Activated effector memory CD4-positive, alpha-beta T cell treated with Interleukin-2 at 50 U/mL for 16 hours (primary cell): ENCODE measurements at places on chromosomes 3 and 15.

- no peak for DNase-seq
Measured at GRCh38 chr3:100506355-100506754, 13.9 kb downstream of the TMEM45A start.

DNA sequence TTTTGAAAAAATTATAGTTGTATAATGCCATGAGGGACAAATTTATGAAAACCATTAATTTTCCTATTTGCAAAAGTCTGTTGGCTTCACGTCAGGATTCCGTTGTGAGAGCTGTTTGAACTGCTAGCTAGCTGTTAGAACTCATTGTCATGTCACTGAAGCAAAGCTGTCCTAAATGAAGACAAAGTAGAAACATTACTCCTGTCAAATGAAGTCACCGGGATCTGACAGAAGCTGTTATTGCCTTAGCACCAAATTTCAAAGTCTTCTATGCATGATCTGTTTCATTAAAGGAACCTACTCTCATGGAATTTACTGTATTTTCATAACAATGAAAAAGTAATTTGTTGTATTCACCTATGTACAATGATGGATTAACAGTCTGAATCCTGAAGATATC, 479.8 kb downstream of the PLOD2 start:
- DNase-seq, result no peak

DNA sequence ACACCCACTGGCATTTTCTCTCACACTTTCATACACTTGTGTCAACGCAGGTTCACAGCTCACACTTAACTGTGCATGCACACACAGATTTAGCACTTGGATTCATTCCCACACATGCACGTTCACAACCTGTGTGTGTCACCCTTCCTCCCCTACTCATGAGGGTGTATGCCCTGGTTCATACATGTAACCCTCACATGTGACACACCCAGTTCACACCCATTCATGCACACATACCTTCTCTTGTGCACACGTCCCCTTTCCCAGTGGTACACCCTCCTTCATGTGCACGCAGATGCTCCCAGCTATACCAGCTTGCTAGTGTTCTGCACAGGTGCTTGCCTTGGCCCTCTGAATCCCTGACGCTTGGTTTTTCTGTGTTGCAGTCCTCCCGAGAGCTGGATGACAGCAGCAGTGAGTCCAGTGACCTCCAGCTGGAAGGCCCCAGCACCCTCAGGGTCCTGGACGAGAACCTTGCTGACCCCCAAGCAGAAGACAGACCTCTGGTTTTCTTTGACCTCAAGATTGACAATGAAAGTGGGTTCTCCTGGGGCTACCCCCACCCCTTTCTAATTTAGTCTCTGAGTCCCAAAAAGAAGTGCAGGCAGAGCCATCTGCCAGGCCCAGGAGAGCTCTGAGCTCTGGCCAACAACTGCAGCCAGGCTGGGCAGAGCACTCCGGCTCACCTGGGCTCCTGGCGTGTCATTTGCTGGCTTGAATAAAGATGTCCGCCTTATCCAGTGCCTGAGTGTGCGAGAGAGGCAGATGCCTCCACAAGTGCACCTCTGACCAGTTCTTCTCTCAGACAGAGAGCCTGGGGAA, 39.5 kb downstream of the GOLGA6A start:
- DNase-seq, result no peak

DNA sequence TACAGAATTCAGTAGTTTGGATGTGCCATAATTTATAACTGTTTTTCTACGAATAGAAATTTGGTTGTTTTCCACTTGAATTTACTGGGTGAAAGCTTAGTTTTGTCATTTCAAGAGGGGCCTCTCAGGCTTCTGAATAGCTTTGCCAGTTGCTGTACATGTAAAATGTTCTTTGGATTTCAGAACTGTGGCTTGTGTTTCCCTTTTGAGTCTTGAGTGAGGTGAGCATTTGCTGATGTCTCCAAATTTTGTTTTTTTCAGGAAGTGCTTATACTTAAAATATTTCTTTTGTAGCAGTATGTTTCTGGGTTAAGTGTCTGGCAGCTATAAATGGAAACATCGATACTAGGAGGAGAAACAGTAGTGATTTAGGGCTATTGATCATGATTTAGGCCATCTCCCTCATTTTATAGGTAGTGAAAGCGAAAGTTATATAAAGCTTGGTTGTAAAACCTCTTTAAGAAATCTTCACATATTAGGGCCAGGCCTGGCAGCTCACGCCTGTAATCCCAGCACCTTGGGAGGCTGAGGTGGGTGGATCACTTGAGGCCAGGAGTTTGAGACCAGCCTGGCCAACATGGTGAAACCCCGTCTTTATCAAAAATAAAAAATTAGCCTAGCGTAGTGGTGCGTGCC, 9.2 kb upstream of the TRAK1 start:
- no peak for DNase-seq

- no peak for DNase-seq
Measured at GRCh38 chr3:149810846-149811245, 2.2 kb upstream of the RNF13 start.

GRCh38 chr3:191460360-191460759, 603 bp upstream of the PYDC2 start:
- no peak for DNase-seq

DNA sequence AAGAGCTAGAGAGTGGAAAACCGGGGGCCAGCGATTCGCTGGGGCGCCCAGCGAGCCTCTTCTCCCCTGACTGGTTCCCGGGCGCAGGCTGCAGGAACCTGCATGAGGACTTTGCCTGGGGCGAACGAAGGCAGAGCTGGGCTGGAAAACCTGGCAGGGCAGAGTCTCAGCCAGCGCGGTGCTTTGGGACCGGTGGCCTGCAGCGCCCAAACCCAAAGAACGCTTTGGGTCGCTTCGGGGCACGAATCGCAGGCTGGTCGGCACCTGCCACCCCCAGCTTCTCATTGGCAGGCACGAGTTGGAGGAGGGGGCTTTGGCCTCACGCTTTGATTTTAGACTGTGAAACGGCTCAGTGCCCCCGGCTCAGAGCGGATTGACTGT, 3.0 kb downstream of the ONECUT1 start:
- DNase-seq, result no peak

- DNase-seq, result no peak
Measured at GRCh38 chr3:161069511-161070251, 35.5 kb downstream of the B3GALNT1 start.

DNA sequence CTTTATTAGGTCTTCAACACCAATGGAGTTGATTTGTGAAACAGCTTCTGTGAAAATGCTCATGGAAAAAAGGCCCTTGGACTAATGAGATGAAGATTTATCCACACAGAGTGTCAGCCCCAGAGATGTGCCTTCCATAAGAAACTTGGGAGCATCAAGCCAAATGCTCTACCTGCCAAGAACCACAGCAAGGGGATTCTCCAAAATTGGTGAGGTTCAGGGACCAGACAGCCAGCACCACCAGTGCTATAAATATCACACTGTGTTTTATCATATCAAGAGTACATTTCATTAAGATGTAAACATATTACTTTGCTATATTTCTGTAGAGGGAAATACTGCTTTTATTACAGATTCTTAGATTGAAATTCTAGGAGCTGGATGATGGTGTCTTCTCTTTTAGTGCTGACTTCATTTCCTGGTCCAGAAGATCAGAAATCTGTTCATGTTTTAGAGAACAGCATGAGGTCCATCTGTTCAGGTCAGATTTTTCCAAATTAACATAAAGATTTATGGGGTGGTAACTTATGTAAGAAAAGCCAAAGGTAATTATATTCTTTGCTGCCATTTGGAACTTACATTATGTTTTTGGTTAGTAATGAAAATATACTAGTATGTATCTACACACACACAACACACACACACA, 17.7 kb downstream of the SLC35G2 start:
- DNase-seq, result no peak

DNA sequence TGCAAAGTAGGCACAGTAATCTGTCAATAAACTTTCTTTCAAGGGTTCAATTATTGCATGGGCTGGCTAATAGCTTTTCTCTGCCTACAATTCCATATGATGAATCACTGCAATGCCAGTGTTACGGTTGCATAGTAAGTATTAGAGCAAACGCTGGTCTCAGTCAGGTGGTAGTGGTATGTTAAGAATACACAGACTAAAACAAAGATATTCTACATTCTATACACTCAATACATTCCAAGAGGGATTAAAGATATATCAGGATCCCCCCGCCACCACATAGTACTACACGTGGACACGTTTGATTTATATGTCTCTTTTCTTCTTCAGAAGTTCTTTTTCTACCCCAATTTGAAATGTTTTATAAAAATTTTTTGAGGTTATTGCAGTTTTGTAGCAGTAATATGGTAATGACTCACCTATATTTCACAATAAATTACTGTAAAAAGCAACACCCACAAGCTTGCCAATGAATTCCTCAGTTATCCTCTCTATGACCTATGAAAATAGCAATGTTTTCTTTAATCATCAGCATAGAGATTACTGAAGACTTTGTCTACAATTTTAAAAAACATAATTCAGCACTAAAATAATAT, 68.2 kb downstream of the CD200R1L start:
- no peak for DNase-seq

- no peak for DNase-seq
Measured at GRCh38 chr15:79408041-79408440, 24.1 kb upstream of the MINAR1 start.

- DNase-seq, result no peak
Measured at GRCh38 chr3:194276768-194277103, 74.4 kb downstream of the CPN2 start.

GRCh38 chr15:97892167-97892938, 68.2 kb upstream of the ARRDC4 start:
- no peak for DNase-seq

GRCh38 chr3:159929171-159930141, 59.2 kb upstream of the IL12A start:
- no peak for DNase-seq

- DNase-seq, result no peak
Measured at GRCh38 chr3:69747511-69748258, 8.4 kb downstream of the MITF start.

DNA sequence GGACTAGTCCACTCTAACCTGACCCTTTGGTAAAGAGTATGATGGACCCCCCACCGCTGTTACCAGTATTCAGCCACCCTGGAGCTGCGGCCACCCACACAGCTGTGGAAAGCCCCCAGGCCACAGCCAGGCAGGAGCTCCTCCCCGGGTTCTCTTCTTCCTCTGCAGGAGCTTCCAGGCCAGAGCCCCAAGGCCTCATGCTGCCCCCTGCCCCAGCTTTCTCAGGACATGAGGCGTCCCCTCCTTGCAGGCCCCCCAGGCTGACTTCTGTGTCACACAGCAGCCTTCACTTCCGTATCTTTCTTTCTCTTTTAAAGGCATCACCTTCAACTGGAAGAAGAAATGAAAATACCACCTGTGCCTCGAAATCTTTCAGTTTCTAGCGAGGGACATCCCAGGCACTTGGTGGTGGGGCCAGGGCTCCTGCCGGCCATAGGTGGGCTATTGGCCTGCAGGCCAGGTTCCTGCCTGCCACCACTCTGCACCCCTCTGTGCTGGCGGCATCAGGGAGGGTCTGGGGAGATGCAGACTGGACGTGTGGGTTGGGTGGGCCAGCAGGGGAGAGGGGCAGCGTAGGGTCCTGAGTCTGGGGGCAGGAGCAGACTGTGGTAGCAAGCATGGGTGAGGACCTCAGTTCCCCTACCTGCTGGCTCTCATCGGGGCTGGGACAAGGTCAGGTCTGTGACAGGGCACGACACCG, 19.9 kb downstream of the KLF13 start:
- no peak for DNase-seq

GRCh38 chr15:93033434-93034045, 55.5 kb downstream of the RGMA start:
- DNase-seq, result no peak

- DNase-seq, result no peak
Measured at GRCh38 chr15:48582452-48583247, 62.9 kb downstream of the FBN1 start.

GRCh38 chr3:181805703-181806102, 94.0 kb downstream of the SOX2 start:
- no peak for DNase-seq

- DNase-seq, result no peak
Measured at GRCh38 chr3:13025778-13026518, 47.3 kb downstream of the IQSEC1 start.

- DNase-seq, result peak; percentile 18
Measured at GRCh38 chr15:101501703-101502373, 12.3 kb upstream of the PCSK6 start.
